GM23338 (cell line): ENCODE measurements at places on chromosomes 7 and 10.

DNA sequence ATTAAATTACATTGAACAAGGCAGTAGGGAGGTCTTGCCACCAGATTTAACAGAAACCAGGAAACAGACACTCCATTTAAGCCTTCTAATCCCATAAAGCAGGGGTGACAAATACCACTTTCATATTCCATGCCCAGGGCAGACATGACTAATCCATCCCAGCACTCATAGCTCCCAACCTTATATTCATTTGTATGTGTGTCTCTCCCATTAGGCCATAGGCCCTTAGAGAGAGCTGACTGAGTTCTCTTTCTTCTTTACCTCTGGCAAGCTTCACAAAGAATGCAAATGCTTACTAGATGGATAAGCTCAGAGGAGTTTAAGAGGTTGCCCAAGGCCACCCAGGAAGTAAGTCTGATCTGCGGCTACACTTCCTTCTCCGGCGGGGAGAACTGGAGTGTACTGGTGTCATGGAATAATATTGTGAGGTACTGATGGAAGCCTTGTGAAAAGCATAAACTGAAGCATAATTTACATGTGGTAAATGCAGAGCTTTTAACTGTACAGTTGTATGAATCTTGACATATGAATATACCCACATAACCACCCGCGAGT is 239.7 kb upstream of the HABP2 start:
- H3K36me3 ChIP-seq = no peaks in the 10 kb centered on the region
- H3K4me1 ChIP-seq = 0 out of 2 replicates have a peak, but pooled peaks cover 6% of the 10 kb centered on the region
- H3K27me3 ChIP-seq = no peaks in the 10 kb centered on the region
- no peak overlapping the region for H3K27ac ChIP-seq
- DNase-seq = no peak
- H3K4me3 ChIP-seq = no peak overlapping the region

DNA sequence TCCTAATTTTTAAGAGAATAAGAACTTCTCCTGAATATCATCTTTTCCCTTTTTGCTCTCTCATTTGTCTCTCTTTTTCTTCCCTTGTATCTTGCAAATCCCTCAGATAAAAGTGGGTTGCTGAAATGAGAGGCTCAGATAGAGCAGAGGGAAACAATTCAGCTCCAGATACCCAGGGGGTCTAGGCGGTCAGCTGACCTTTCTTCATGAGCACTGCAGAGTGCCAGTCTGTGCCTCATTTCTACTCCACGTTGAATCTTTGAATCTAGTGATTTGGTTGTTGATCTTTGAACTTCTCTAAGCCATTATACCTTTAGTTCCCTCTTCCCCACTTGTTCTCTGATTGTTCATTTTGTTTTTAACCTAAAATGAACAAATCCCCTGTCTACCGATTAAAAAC is 572.6 kb downstream of the PTPRN2 start:
- no peaks in the 10 kb centered on the region for H3K4me1 ChIP-seq
- DNase-seq = no peak
- no peaks in the 10 kb centered on the region for H3K27me3 ChIP-seq
- H3K36me3 ChIP-seq = no peaks in the 10 kb centered on the region

DNA sequence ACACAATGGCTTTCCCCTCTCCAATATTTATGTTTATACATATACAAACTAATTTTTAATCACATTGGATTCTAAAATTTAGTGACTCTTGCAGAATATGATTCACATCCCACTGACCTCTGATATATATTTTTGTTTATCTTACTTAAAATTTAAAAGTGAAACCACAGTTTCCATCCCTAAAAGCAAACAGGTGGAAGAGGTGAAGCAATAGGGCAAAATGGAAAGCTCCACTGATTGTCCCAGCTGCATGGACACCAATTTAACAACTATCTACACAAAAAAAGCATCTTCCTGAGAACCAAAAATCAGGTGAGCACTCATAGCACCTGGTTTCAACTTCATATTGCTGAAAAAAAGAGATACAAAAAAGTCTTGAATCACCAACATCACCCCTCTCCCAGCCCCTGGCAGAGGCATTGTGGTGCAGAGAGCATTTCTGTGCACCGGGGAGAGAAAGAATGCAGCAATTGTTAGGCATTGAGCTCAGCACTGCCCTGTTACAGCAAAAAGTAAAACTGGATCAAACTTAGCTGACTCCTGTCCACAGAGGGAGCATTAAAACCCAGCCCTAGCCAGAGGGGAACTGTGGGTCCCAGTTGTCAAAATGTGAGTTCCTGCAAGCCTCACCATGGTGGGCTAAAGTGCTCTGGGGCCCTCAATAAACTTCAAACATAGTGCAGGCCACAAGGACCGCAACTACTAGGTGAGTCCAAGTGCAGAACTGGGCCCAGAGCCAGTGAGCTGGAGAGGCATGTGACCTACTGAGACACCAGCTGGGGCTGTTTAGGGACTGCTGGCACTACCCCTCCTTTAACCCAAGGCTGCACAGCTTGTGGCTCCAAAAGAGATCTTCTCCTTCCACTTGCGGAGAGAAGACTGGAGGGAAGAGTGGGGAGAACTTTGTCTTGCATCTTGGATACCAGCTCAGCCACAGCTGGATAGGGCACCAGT is 92.1 kb downstream of the SIRT1 start:
- H3K4me3 ChIP-seq = peak overlapping the region; percentile 25; the same call in 1 of the 2 replicates
- peaks cover 4% of the 10 kb centered on the region; the same call in 1 of the 2 replicates for H3K36me3 ChIP-seq
- H3K4me1 ChIP-seq = peaks cover 27% of the 10 kb centered on the region

GRCh38 chr10:127977357-127978009 is 70.6 kb downstream of the PTPRE start:
- no peak for DNase-seq
- H3K27me3 ChIP-seq = no peaks in the 10 kb centered on the region
- H3K27ac ChIP-seq = no peak overlapping the region
